Testis (tissue), 5 donors: ENCODE measurements at places on chromosomes 6 and 20.
A peak's percentile ranks its signal among the peaks of the same experiment; 100 is the strongest.

GRCh38 chr20:15623215-15623614 lies 950.0 kb downstream of the KIF16B start:
- no peak for DNase-seq

DNA sequence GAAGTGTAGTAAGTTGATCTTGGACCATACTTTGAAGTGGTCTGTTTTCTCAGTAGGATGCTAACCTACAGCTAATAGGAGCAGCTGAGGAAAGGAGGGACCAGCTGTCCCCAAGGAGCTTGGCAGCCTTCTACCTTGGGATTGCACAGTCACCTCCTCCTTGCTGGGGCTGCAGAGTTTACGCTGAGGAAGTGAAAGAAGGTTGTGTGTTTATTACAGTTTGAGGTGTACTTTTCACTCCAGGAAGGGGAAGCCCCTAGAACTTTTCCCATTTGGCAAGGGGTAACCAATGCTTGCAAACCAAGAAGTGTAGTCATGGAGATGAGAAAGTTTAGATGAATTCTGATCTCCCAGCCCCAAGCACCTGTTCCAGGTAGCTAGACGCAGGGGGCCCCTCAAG lies 58.8 kb downstream of the BMP6 start:
- no peak for DNase-seq

- no peak for DNase-seq
Observed at GRCh38 chr6:107083047-107083768, 32.1 kb downstream of the BEND3 start.

DNA sequence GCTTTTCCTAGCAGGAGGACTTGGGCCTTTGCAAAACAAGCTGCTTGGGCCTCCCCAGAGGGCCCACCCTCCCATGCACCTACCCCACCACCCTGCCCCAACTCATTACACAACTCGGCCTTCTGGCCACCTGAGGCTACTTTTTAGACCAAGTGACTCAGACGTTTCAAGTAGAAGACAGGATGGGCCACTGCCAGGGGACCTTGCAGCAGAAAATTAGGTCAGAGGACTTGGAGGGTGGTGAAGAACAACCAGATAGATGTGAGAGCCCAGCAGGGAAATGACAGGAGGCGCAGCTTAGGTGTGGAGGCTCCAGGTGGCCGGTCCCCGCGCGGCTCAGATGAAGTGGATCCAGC lies 1.4 kb downstream of the PPP1R3D start:
- no peak for DNase-seq

DNA sequence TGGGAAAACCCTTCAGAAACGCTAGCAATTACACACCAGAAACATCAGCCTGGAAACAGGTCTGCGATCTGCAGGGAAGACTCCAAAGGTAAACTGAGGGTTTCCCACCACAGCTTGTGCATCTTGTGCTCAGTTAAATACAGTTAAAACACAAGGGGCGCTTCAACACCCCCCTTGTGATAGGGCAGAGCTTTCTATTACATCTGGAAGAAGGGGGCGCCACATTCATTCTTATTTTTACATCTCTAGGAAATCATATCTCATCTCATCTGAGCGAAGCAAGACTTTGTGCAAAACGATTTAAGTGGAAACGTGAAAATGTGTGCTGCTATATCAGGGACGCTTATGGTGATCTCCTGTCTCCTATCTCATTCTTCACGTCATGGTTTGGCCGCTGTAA lies 58.5 kb downstream of the PRND start:
- no peak for DNase-seq

GRCh38 chr6:36469148-36469661 lies 26.4 kb downstream of the KCTD20 start:
- no peak for DNase-seq

- no peak for DNase-seq
Observed at GRCh38 chr6:153076431-153076830, 54.7 kb downstream of the RGS17 start.

GRCh38 chr6:106527117-106527516 lies 102.2 kb downstream of the RTN4IP1 start:
- no peak for DNase-seq

GRCh38 chr6:44076356-44077213 lies 50.7 kb downstream of the MRPL14 start:
- peak; percentile 54 for DNase-seq

DNA sequence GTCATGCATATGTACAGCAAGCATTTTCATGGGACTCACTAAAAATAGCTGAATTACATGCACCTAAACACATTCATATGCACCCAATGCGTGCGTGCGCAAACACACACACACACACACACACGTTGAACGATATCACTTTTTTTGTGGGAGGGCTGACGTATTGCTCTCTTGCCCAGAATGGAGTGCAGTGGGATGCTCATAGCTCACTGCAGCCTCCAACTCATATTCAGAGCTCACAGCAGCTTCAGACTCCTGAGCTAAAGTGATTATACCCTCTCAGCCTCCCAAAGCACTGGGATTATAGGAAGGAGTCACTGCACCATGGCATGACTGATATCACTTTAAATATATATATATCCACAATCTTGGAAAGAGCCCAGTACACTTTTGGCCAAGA lies 620.4 kb upstream of the MANEA start:
- DNase-seq = no peak

GRCh38 chr6:157723376-157723775 lies 99.7 kb upstream of the SNX9 start:
- DNase-seq = no peak

- no peak for DNase-seq
Observed at GRCh38 chr6:4134841-4135664, at the start of gene ECI2. ECI2 (minus strand) TSS chr6:4135575; CDS start chr6:4135560, 15 bp downstream.

- no peak for DNase-seq
Observed at GRCh38 chr20:57724610-57725405, 15.0 kb upstream of the PMEPA1 start.

DNA sequence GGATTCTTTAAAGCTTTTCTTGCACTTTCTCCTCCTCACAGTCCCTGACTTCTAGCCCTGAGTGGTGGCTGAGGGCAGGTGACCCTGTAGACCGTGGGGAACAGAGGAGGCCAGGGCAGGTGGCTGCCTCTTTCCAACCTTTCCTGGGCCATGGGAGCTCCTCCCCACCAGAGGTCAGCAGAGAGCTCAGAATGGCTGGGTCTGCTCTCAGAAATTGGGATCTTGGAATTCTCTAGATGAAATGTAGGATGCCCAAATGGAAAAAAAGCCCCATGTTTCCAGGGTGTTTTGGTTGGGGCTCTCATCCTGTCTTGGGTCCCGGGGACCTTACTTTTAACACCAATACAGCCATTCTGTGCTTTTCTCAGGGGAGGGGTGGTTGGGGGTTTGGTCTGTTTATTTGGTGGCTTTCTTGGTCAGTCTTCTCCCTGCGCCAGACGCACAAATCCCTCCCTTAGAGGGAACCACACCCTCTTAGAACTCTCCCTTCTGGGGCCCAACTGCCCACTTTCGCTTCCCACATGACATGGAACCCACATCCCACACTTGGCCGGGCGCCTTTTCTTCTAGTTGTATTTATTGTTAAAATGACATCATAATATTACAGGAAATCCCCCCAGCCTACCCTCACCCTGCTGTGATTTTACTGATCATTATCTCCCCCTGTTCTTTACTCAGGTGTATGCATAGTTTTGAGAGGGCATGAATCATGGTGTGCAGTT lies 17.9 kb downstream of the GNAS start:
- peak; percentile 82 for DNase-seq

- no peak for DNase-seq
Observed at GRCh38 chr6:51513891-51514747, 573.3 kb downstream of the PKHD1 start.

GRCh38 chr20:4011226-4011975 lies 4.0 kb downstream of the RNF24 start:
- no peak for DNase-seq

- no peak for DNase-seq
Observed at GRCh38 chr6:44892579-44892978, 435.6 kb upstream of the RUNX2 start.

GRCh38 chr20:2118783-2119182 lies 17.2 kb downstream of the STK35 start:
- no peak for DNase-seq

DNA sequence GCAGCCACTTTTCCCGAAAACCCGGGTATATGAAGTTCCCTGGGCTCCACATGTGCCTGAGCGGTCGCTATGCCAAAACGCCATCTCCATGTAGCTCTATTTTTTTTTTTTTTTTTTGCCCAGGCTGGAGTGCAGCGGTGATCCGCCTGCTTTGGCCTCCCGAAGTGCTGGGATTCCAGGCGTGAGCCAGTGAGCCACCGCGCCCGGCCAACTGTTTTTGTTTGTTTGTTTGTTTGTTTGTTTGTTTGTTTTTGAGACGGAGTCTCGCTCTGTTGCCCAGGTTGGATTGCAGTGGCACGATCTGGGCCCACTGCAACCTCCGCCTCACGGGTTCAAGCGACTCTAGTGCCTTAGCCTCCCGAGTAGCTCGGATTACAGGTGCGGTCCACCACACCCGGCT lies 237.5 kb upstream of the IRAK1BP1 start:
- no peak for DNase-seq

DNA sequence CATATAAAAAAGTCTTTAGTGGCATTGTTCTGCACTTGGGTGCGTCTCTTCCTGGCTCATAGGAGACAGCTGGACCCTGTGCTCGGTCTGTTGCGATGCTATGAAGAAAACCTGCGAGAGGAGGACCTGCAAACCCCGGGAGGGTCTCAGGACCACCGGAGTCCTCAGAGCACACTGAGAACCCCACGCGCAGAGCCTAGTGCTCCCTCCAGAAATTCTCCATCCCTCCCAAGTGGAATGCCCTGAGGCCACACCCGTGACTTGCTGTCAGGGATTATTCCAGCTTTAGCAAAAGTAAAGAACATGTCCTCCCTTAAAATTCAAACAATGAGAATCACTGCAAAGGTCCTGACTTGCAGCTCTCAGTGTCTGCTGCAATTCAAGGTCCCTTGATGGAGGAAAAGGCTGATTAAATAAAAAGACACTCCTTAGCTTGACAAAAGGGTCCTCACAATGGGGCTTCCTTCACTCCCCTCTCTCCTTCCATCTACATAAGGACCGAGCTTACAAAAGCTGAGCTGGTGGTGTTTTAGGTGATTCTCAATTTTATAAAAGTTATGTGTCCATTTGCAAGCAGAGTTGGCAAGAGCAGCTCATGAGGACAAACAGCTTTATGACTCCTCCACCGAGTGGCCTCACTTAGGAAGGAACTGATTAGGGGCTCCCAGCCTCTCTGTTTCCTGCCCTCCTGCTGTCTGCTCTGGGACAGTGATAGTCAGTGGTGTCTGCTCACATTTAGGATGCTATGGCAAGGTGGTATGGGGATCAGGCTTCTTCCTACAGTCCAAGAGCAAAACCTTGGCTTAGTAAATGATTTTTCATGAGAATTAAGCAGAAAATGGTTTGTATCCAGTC lies 97.0 kb downstream of the RAMACL start:
- DNase-seq = no peak

GRCh38 chr20:1418350-1418749 lies 25.5 kb upstream of the FKBP1A start:
- DNase-seq = no peak

DNA sequence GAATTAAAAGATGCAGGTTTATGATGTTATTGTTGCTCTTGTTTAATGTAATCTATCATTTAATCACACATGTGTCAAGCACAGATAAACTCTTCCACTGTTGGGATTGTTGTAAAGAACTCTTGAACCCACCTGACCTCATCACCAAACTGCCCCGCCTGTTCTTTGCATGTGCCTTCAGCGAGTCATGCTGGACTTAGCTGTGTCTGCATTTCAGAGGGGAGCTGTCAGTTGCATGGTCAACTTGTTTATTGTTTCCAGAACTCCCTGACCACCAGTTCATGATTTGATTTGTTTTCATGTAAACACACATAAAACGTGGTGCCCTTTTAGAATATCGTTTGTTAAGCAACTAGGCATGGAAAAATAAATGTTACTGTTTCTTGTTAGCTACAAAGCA lies 93.6 kb downstream of the KHDC1L start:
- DNase-seq = no peak

GRCh38 chr20:49344975-49345374 lies 67.1 kb upstream of the ZNFX1 start:
- no peak for DNase-seq

DNA sequence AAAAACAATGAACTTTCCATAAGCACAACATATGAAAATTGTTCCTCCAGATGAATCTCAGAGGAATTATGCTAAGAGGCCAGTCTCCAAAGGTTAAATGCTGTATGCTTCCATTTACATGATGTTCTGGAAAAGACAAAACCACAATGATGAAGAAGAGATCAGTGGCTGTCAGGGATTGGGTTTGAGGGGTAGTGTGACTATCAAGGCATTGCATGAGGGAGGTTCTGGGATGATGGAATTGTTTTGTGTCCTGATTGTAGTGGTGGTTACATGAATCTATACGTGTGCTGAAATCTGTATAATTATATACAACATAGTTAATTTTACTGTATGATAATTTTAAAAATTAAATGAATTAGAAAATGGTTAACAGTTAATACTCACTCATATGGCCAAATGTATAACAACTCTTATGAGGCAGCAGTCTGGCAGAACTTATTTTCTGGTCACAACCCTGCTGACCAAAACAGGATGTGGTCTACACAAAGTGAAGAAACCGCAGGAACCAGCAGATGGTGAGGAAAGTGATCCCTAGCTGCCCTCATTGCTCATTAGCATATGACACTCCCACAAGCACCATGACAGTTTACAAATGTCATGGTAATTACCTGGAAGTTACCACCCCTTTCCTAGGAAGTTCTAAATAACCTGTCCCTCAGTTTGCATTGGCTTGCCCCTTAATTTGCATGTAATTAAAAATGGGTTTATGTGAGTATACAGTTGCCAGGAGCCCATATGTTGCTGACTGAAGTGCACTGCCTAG lies 31.9 kb downstream of the NSFL1C start:
- no peak for DNase-seq

- DNase-seq = no peak
Observed at GRCh38 chr6:158905277-158905676, 86.1 kb upstream of the EZR start.

- no peak for DNase-seq
Observed at GRCh38 chr20:35901678-35902544, 52.4 kb downstream of the SCAND1 start.

DNA sequence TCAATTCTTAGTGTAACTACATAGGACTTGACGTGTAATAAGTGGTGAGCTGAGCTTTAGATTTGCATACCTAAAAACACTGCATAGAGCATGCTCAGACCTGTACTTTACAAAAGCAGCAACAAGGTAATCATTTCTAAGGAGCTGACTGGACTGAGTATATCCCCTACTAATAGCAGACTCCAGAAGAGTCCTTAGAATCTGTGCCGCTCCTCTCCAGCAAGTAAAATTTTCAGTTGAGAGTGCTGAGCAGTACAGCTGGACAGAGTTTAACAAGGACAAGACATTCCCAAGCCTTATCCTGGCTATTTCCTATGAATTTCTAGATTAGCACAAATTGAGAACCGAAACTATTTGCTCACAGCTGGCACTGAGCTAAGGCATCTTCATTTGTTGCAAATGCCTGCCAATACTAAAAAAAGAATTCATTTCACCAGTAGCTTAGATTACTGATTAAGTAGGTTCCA lies 26.1 kb upstream of the KLHL31 start:
- no peak for DNase-seq
